ENCODE measurements at places on chromosomes 7 and 10.

DNA sequence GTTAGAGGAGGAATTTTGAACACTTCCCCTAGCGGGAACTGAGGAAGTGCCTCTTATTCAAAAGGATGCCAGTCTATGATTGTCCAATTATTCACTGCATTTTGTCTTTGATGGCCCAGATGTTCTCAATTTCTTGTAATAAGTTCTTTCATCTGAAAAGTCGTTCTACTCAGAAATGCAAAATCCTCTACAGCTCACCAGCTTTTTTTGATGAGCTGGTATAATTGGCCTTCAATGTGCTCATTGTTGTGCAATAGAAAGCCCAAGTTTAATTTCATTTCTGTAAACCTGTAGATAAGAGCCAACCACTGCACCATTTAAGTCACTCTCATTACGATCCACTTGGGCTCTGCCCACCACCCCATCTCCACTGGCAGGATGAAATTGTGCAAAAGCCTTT, 978.7 kb upstream of the AUTS2 start:
- no peak for DNase-seq

DNA sequence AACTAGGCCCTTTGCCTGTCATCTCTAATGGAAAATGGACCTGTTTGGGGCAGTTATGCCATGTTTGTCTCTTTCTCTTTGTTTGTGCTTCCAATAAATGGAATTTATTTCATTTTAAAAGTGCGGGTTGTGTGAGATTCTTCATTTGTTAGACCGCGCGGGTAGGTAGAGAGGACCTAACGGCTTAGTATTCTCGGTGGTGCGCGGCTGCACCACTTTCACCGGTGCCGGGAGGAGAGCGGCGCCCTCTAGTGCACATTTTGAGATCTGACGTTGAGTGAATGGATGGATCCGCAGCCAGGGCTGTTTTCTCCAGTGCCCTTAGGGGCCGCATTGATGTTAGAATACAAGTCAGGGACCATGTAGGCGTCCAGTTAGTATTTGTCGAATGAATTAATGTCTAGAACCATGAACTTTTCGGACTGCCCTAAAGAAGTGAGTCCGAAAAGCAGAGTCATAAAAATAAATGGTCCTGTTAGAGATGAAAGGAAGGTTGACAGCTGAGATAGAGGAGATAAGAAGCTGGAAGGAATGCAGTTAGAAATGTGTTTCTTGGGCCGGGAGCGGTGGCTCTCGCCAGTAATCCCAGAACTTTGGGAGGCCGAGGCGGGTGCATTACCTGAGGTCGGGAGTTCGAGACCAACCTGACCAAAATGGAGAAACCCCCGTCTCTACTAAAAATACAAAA, 29.3 kb upstream of the GIMAP8 start:
- peak; percentile 83 for DNase-seq

- no peak for DNase-seq
Measured at GRCh38 chr7:116569737-116570136, 44.9 kb downstream of the CAV1 start.

GRCh38 chr10:79275431-79275851, 71.8 kb upstream of the PPIF start:
- no peak for DNase-seq
